ENCODE measurements at places on chromosomes 3 and 15.
A peak's percentile ranks its signal among the peaks of the same experiment; 100 is the strongest.

DNA sequence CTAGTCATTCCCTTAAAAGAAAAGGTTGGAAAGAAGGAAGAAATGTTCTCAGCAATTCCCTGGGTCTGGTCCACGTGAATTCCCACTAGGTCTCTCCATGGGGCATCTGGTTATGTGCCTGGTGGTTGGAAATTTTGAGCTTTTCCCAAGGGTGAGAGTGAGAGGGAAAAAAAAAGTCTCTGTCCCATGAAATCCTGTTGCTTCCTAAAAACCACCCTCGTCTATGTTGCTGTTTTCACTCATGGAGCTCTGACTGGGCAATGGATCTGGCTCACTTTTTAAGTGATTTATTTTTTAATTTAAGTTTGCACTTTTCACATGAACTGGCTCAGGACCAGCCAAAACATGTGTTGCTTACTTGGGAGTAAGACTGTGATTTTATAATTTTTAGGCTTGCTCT, 190.1 kb downstream of the CHST2 start:
- DNase-seq: no peak

DNA sequence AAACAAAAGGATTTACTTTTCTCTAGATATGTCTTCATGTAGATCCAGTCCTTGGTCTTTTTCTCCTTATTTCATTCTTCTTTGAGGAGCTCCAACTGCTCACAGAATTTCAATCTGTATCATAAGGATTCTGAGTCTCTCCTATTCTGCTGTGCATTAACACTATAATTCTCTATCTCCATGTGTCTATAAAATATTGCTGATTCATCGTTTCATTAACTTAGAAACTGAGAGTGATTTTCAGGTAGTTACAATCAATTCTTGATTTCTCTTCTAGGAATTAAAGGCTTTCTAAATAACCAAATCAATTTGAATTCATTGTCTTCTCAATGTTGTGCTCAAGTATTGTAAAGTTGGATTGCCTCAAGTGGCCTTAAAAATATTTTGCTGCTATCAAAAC, 651.5 kb upstream of the CADM2 start:
- DNase-seq: no peak

DNA sequence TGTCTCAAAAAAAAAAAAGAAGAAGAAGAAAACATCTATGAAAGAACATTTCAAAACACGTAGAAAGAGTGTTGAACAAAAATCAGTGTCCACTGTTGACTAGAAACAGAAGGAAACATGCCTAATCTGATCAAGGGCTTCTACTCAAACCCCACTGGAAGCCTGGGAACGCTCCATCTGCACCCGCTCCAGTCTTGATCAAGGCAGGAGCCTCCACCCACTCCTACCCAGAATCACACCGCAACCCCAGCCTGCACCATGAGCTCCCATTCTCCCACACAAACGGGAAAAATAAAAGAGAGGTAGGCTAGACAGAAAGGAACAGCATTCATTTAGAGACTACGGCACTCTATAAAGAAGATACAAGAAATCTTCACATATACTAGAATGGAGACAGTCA, 40.9 kb upstream of the OCA2 start:
- DNase-seq: no peak

DNA sequence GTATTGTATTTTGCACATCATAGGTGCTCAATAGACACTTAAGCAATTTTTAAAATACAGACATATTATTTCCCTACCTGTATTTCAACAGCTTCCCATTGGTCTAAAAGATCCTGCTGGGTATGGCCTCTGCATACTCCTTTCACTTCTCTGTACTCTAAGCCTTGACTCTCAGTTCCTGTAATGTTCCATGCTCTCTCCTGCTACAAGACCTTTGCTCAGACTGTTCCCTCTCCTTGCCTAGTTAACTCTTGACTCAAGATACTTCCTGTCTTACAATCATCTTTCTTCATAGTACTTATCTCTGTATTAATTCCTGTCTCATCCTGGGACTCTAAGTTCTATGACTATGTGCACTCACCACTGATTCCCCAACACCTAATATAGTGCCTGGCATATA, 1.7 kb downstream of the SCN11A start:
- DNase-seq: no peak

GRCh38 chr3:195468391-195468776, 25.6 kb upstream of the ACAP2 start:
- no peak for DNase-seq

DNA sequence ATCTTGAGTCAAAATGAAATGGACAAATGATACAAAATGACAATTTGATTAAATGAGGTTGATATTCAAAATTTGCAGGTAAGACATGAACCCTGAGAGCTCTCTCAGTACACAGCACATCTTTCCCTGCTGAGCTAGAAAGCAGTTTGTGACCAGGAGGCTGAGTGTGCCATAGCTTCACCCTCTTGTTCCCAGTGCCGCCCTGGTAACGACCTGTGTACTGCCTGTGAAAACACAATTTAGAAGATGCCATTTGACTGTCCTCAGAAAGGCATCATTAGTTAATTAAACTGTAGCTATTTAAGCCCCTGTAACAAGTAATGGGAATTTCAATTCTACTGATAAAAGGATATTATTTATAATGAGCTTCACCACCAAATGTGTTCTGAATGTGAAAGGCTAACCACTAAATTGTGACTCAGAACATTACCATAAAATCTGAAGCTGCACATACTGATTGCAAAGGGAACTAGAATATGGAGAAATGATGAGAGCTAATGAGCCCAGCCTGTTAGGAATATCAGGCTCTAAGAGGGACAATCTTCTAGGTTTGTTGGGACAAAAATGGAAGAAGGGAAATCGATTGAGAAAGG, 212.9 kb upstream of the ARPP21 start:
- no peak for DNase-seq

DNA sequence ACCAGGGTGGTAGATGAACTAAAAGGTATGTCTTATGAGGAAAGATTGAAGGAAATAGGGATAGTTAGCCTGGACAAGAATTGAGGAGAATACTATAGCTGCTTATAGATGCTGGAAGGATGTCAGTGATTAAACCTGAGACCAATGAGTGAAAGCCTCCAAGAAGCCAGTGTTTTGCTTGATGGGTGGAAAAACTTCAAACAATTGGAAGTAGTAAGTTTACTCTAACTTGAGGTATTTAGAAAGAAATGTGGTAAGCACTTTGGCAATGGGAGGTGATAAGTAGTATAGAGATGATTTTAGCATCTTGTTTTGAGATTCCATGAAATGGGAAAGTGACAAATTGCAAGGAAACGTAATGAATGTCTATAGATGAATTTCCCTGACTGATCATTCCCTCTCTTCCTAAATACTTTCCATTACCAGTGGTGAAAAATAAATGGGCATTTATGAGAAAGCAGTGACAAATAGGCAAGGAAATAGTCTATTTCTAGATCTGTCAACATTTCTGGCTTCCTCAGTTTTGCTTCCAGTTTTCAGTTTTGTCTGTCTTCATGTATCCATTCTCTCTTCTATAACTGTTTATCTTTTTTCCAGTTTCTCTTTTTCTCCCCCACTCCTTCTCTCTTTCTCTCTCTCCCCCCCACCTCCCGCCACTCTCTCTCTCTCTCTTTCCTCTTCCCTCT, 19.2 kb downstream of the SLC15A2 start:
- DNase-seq: no peak

GRCh38 chr3:168093790-168094189, 1.9 kb downstream of the GOLIM4 start:
- DNase-seq: no peak

DNA sequence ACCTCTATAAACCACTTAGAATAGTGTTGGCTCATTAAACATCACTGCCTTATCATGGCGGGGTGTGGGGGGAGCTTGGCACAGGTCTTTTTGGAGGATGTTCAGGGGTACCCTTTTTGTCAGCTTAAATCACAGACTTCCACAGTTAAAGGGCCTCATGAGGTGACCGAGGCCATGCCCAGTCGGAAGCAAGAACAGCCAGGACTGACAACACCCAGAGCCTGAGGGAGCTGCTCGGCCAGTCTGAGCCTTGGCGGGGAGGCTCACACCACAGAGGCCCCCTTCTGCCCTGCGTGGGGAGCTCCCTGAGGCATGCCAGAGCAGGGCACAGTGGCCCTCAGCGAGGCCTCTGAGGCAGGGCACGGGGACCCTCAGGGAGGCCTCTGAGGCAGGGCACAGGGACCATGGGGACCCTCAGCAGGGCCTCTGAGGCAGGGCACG, 49.5 kb downstream of the UMPS start:
- DNase-seq: no peak

DNA sequence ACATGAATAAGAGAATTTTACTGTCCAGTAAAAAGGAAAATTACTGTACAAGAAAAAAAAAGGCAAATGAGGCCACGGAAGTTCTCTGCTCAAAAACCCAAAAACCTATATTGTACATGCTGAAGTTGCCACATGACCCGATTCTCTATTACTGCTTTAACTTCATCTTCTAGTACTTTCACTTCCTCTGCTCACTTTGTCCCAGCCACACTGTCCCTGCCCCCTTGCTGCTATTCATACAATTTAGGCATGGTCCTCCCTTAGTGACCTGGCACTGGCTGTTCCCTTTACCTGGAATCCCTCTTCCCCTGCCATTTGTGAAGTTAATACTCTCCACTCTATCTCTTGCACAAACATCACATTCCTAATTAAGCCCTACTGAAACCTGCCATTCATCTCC, 457.4 kb downstream of the MAGI1 start:
- no peak for DNase-seq

- peak; percentile 29 for DNase-seq
Observed at GRCh38 chr15:76185716-76186115, 125.6 kb downstream of the ETFA start.

- DNase-seq: no peak
Observed at GRCh38 chr3:183213415-183214276, 39.4 kb upstream of the B3GNT5 start.

Measured in Jurkat, Clone E6-1 (cell line).